Activated CD4-positive, alpha-beta T cell treated with anti-CD3 and anti-CD28 coated beads, Interleukin-2, amount 50 U/mL, for 1 hour (primary cell): ENCODE measurements at places on chromosomes 3 and 15.

GRCh38 chr15:80835336-80835735 lies 56.2 kb downstream of the CEMIP start:
- DNase-seq, result no peak

DNA sequence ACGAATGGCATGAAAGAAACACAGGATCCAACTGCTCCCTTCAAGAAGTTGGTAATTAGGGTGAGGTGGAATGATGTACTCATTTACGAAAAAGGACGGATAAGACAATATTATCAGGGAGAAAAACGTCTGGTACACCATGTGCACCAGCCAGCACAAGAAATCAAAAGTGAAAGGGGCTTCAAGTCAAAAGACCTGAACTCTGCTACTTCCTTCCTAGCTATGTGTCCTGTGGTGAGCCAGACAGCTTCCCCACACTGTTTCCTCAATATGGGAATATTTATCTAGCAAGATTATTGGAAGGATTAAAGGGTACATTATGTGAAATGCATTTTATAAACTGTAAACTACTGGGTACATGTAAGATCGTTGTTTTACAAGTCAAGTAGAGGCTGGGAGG lies 33.9 kb downstream of the RAB27A start:
- DNase-seq, result no peak

- no peak for DNase-seq
These were observed 10.6 kb downstream of the MAPKAPK3 start for GRCh38 chr3:50627407-50628051.

DNA sequence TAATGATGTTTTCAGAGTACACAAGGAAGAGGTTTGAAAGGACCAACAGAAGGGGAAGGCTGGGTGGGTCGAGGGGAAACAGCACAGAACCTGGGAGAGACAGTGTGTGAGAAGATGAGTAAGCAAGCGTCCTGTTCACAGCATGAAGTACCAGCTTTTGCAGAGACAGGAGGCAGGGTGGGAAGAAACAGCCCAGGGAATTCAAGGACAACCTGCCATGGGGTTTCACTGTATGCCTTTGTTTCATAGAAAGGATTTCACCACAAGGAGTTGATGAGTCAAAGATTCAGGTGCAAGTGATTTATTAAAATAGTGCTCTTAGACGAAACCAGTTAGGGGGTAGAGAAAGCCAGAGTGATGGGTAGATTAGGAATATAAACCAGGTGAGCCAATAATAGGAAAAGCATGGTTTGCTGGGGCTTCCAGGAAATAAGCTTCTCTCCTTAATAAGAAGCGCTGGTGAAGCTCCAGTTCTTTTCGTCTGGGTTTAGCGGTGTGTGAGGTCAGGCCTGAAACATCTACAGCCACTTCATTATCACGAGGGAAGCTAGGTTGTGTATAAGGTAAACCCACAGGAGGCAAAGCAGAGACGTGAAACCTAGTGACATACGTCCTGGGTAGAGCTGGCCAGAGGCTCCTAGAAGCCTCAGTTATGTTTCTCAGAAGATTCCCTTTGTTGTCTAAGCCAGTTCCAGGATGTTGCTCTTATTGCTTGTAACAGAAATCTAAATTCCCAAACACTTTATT lies 3.9 kb downstream of the HHLA2 start:
- no peak for DNase-seq

- DNase-seq, result no peak
These were observed 7.0 kb downstream of the MINDY4B start for GRCh38 chr3:150898046-150898754.

DNA sequence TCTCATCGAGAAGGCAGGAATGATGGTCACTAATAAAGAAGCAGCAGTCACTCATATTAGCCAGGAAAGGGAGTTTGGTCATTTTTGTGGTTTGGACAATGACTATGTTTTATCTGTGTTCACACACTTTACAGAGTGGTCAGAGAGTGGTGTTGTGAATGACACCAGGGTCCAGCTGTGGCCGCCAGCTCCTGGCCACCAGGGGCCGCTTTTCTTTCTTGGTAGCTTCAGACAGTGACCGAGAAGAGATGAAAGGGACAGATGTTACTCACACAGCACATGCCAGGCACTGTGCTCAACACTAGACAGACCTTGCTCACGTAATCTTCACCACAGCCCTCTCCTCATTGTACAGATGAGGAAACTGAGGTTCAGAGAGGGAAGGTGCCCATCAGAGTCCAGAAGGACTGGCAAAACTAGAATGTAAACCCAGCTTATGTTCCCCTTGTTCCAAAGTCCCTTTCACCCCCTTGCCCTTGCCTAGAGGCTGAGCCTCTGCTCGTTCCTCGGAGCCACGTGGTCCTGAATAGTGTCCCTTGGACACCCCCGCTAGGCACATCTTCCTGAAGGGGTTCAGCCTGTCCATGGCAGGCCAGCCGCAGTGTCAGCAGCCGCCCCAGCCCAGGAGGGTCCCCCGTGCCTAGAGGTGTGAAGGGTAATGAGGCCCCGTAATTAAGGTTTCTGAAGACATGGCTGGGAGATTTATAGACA lies 55.6 kb downstream of the CYP11A1 start:
- no peak for DNase-seq

DNA sequence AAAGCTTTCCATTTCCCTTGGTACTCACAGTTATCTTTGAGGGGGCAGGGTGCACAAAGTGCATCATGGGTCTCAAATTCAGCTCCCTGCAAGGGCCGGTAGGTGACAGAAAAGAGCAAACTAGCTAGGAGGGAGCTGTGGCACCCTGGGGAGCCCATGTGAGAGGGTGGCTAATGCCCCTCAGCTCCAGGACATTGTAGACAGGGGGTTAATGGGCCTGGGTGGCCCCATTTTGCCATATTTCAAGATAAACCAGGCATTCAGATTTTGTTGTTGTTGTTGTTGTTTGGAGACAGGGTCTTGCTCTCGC lies 3.7 kb upstream of the SLC6A6 start:
- no peak for DNase-seq

DNA sequence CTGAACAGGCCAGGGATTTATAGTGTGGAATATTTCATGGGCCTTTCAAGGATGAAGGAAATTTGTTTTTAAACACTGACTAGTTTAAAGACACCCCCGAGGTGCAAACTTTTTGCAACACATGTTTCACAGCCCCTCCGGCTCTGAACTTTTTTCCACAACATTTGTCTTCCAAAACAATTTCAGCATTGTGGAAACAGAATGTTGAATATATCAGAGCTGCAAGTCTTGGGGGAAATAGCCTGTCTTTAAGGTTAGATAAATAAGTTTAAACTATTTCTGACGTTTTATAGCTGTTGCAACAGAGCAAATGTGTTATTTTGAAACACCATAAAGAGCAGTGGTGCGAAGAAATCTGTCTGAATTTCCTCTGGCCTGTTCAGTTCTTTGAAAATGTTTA lies 229.2 kb upstream of the GOLGA6L4 start:
- DNase-seq, result no peak

DNA sequence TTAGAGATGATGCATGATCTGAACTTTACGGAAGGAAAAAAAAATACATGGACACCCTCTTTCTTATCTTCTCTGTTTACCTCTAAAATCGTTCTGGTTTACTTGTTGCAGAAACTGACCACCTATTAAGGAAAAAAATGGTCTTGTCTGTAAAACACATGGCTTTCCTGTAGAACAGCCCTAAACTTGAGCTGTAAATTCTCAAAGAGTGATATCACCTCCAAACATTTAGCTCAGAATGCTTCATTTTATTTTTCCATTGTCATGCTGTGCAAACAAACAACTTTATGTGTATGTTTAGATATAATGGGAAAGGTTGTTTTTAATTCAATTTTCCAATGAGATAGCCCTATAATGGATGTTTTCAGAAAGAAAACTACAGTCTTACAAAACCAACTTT lies 237.4 kb upstream of the NR2F2 start:
- DNase-seq, result no peak

DNA sequence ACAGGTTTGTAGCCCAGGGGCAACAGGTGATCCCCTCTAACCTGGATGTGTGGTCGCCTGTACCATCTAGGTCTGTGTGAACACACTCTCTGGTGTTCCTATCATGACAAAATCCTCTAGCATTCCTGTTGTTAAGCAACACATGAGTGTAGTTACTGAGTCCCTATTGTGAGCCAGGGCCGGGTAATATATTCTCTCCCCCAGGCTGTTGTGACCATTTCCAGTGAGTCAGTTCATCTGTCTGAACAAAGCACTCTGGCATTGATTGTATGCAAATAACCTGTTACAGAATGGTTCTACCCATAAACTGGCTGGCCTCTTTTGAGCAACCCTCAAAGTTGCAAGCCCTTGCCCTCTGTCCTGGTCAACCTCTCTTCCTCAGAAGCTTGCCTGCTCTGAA lies 2.6 kb upstream of the FLNB start:
- DNase-seq, result no peak

DNA sequence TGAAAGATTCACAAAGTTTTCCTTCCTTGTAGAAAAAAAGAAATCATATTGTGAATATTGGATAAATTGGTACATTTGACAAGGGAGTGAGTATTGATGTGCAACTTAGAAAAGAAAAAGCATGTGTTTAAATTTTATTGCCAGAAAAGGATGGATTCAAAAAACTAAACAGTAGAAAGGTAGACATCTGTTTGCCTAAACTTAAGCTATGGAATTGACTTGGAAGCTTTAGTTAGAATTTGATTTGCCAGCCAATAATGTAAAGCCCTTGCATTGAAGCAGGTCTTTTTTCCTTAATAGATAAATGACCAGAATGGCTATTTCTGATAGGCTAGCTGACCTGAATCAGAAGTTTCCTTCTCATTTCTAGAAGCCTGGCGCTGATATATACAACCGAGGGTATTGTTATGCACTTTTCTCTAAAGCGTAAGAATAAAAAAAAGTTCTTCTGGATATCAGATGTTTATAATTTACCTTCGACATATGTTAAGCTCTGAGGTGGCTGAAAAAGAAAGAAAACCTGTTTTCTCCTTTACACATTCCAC lies 4.2 kb downstream of the RARB start:
- DNase-seq, result no peak

GRCh38 chr15:72771329-72771725 lies 12.2 kb downstream of the ADPGK start:
- DNase-seq, result no peak

DNA sequence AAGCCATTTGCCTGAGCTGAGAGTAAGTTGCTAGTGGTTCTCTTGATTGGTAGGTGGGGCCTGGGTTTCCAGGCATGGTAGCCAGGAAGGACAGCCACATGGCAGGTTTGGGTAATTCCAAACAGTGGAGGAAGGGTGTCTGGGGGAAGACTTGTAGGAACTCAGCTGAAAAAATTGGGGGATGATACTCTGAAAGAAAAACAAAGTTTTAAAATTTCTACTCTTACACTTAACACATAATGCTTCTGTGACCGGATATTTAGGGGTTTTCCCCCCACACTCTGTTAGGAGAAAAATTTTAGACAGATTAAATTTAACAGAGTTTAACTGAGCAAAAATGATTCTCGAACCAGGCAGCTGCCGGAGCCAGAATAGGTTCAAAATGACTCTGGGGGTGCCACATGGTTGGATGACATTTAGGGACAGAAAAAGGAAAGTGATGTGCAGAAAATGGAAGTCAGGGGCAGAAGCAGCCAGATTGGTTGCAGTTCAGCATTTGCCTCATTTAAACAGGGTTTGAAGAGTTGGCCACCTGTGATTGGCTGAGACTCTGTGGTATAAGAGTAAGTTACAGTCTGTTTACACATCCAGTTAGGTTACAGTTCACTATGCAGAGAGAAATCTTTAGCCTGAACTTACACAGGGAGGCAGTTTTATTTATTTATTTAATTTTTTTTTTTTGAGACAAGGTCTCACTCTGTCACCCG lies 8.1 kb downstream of the B2M start:
- peak; percentile 48 for DNase-seq

DNA sequence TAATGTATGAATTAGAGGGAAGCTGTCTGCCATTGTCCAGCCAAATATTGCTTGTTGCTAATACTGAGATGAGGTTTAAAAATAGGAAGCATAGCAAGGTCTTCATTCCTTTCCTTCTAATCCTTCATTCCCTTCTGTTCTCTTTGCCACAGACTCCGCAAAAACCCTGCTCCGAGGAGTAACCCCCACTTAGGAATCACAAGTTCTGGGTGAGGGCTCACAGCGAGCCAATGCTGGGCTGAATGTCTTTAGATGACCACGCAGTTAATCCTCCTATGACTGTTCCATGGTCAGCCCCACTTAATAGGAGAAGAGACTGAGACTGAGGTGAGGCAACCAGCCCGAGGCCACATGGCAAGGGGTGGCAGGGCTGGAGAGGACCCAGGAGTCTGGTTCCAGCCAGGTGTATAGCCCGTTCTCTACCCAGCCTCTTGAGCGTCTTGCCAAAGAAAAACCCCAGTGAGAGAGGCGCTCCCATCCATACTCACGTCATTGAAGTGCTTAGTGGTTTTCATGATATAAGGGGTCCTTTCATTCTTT lies 44.9 kb upstream of the CTSH start:
- no peak for DNase-seq
